AG04449 (cell line): ENCODE measurements at places on chromosomes 2 and 18.

DNA sequence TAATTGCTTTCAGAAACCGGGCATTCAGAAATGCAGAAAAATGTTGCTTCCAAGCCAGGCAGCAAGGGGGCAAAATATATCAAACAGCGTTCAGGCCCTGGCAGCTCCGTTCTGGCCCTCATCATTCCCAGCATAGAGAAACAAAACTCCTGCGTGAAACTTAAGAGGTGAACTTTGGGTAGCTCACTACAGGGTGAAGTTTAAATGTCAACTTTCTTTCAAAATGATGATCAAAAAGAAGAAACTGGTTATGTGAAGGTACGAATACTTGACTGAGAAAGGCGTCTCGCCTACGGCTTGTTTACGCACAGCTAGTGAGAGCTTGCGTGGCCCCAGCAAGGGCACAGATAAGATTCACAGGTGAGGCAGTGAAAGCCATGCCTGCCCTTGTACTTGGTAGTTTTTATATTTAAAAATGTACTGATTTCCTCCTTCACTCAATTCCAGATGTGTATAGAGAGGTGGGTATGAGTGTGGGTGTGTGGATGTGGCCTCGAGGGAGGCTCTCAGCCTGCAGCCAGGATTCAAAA lies 127.5 kb downstream of the NFATC1 start:
- DNase-seq: no peak

- DNase-seq: no peak
These were observed 1451.3 kb upstream of the SLC39A10 start for GRCh38 chr2:194205568-194206227.

DNA sequence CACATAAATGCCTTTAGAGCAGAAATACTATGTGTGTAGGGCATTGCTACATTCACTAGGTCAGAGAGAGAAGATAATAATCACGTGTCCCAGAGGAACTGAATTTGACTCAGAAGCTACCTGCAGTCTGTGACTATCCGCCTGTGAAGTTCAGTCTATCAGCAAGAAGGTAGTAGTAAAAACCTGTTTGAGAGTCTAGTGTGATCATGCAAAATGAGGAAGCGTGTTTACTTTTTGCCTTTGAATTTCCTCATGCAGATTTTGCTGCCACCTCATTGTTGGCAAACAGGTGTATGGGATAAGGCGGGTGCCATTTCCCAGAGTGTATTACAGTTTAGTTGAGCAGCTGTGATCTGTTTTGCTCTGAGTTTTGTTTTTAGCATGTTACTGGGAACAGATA lies 403.9 kb upstream of the FANCL start:
- DNase-seq: no peak

DNA sequence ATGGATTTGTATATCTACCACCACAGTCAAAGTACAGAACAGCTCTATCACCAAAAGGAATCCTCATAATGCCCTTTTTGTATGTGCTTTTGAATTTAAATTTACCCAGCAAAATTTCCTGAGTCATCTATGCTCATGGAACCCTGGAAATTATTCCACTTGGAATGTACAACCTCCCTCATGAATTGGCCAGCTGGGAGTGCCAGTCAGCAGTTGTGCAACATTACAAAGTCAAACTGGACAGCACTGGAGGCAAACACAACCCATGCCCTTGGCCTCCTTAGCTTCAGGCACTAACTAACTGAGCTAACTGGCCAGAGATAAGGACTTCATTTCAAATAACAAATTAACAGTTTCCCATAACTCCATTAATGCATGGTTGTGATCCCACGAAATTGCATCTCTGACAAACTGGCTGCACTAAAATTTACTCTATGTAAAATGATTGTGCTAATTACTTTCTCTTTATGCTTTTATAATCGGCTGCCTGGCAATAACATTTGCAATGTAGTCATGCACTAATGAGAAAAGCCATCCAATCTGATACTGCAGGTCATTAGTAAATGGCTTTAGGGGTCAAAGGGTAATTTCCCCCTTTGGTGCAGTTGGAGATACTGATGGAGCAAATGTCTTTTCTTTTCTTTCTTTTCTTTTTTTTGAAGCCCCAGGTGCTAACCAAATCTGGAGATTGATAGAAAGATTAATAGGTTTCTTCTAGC lies 270.5 kb downstream of the ACTR3 start:
- no peak for DNase-seq

DNA sequence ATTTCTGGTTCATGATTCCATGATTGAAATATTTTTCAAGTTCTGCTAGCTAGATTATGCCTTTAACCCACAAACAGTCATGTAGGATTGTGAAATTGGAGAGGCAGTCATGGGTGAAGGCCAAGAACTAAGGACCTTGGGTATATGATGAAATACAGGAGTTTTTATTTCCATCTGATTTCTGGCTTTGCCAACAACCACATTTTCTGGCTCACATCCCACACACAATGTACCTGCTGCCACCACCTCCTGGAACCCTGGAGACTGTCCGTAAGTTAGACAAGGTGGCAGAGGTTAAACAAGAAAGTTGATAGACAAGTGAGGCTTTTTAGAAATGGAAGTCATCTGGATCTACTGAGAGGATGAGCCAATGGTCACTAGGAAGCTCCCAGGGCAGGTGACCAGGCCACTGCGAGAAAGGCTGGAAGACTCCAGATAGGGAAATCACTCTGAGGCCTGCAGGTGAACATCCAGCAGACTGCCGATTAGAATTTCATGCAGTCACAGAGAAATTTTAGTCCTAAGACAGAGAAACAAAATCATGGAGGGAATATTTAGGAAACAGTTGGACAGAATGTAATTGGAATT lies 402.0 kb downstream of the ALK start:
- peak; percentile 59 for DNase-seq

GRCh38 chr2:204665771-204666170 lies 120.5 kb downstream of the PARD3B start:
- DNase-seq: no peak

DNA sequence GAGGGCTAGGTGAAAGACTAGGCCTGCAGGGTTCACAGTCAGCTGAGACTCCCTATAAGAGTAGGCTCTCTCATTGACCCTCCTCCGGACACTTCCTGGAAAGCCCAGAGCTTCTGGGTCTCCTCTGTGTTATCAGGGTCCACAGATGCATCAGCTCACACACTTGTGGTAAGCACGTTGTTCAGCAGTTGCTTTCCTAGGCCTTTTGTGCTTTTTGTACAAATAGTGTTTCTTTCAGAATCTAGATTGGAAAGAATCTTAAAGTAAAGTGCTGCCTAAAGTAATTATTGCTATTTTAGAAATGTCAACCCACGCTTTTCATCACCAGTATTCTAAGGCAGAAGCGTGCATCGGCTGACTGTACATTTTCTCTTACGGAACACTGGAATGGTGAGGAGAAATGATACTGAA lies 15.5 kb downstream of the SLC9A2 start:
- DNase-seq: no peak

GRCh38 chr18:33576999-33577646 lies 896 bp upstream of the ASXL3 start:
- no peak for DNase-seq

DNA sequence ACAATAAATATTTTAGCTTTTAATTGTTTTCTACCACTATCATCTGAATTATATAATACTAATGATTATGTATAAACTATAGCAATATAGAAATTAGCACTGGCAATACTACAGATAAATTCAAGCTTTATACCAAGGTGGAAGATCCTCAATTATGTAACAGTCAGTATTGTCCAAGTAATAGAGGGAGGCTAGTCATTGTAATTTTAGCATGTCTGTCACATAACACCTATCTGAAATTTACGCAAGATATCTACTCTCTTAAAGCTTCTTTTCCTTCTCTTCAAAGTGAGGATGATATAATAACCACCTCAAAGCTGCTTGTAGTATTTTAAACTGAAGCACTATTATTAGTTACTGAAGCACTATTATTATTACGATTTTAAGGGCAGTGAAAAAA lies 12.2 kb downstream of the KCNJ3 start:
- DNase-seq: no peak

DNA sequence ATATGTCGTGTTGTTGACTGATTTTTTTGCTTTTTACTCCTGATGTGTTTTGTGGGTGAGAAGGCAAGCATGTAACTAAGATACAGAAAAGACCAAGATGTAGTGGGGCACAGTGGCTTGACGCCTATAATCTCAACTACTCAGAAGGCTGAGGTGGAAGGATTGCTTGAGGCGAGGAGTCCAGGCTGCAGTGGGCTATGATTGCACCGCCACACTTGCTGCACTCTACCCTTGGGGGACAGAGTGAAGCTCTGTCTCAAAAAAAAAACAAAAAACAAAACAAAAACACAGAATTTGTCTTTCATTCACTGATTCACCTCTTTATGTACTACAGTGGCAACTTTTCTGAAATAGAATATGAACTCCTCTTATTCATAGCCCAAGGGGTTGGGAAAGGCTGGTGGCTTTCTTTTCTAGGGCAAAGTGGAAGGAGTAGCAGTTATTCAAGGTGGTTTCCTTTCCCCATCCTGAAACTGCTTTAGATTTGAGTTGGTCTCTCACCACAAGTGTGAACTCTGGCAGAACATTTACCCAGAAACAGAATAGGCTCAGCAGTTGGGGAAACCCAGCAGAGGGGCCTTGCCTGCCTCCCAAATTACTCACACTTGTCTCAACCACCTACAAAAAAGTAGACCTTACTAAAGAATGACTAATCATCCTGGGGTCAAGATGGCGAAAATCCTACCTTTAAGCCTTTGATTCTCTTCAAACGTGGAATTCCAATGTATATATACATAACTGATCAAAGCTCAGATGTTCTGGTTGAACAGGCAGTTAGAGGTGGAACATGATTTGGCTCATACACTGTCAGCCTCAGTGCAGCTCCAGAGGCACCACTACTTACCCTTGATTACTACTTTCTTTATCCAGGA lies 6.5 kb downstream of the TANK start:
- DNase-seq: no peak

DNA sequence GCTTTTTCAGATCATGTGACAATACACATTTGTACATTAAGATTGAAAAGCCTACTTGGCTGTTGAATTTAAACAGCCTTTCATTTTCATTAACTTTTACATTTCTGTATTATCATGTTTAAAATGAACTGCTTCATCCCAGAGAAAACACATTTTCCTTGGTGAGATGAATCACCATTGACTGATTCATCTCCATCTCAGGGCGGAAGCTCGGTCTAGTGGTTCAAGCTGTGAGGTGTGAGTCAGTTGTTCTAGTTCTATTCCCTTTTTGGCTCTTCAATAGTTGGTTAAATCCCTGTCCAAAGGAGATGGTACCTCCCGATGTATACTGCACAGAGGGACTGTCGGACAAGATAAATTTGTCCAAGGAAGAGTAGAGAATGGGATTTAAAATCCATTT lies 189.7 kb downstream of the ADCYAP1 start:
- DNase-seq: no peak

GRCh38 chr2:64338910-64339500 lies 115.0 kb upstream of the LGALSL start:
- DNase-seq: no peak

DNA sequence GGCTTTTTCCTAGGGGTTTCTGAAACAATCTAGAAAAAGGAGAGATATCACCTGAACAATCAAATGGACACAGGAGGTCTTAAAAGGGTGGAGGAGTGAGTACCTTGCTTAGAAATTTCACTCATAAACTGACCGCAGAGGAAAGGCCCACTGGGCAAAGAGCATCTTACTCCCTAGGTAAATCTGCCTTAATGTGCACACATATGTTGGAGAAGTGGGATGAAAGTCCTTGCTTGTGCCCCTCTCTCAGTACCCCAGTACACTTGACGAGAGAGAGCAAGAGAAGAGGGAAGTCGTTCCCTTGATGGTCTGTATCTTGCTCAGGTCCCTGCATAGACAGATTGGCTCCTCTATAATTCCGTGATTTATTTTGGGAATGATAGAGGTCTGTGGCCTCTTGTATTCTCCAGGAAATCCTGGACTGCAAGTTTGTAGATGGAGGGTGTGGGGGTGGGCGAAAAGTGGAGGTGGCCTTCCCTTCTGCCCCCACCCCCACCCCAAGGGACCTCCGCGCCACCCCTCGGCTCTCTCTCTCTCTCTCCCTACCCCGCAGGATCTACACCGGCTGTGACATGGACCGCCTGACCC lies 6.8 kb downstream of the TBR1 start:
- no peak for DNase-seq

- no peak for DNase-seq
These were observed 36.8 kb upstream of the SEMA4C start for GRCh38 chr2:96906729-96907114.

GRCh38 chr18:75527848-75528685 lies 100.6 kb upstream of the SMIM21 start:
- DNase-seq: no peak
